Activated CD8-positive, alpha-beta memory T cell treated with anti-CD3 and anti-CD28 coated beads, Interleukin-2, amount 10 ng/mL, durations not matched to agents 7 days and 5 days (primary cell): ENCODE measurements at places on chromosomes 6 and 20.

DNA sequence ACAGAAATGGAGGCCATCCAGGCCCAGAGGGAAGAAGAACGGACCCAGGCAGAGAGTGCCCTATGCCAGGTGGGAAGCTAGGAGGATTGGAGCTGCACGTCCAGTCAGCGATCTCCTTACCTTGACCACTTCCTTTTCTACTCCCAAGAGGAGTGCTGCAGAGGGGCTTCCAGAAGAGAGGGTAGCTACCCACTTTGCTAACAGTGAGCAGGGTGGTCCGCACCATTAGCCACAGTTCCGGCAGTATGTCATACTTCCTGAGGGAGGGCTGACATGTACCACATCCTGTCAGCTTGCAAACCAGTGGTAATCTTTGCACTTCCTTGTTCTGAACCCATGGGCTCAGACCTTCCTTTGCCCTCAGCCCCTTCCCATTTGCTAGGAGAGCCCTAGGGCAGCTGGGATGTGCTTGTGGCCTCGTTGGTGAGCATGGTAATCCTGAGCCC is 35.4 kb downstream of the CEP250 start:
- peak; percentile 91 for DNase-seq
- H3K36me3 ChIP-seq, result peaks cover 61% of the 10 kb centered on the region
- no peaks in the 10 kb centered on the region for H3K27me3 ChIP-seq
- peak overlapping the region; percentile 93 for H3K4me3 ChIP-seq
- peaks cover 46% of the 10 kb centered on the region for H3K4me1 ChIP-seq

DNA sequence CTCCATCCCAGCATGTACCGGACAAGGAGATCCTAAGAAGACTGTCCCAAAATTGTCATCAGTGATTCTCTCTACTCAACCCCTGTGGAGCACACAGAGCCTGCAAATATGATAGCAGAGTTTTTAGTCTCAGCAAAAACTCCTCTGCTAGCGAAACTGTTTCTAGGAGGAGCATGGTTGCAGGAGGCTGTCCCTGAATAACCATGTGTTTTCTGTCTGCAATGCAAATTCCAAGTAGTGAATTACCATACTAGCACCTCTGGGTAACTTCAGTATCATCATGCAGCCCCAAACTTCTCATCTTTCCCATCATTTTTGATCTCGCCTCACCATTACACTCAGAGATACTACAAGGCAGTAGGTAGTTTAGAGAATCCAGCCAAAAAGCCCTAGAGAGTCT is 24.8 kb upstream of the WFDC12 start:
- H3K4me3 ChIP-seq, result no peak overlapping the region
- H3K27me3 ChIP-seq, result peaks cover 45% of the 10 kb centered on the region
- DNase-seq, result no peak
- H3K4me1 ChIP-seq, result no peaks in the 10 kb centered on the region
- no peak overlapping the region for H3K27ac ChIP-seq
- H3K36me3 ChIP-seq, result no peaks in the 10 kb centered on the region

DNA sequence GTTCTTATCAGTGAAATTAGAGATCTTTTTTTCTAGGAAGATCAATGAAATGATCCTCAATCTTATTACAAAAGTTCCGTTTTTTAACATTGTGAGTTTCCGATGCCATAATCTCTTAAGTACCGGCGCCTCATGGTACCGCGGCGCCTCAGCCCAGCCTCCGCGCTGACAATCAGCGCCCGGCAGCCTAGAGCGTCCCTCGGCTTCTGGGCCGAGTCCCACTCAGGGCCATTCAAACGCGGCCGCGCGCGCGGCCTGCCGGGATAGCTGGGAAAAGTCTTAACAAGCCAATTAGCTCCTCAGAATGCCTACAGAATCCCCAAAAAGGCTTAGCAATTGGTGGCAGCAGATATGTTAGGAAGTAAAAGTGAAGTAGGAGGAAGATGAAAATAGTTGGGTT is 204.8 kb downstream of the ADGB start:
- H3K4me3 ChIP-seq, result no peak overlapping the region
- H3K4me1 ChIP-seq, result no peaks in the 10 kb centered on the region
- no peak overlapping the region for H3K27ac ChIP-seq
- H3K36me3 ChIP-seq, result no peaks in the 10 kb centered on the region

- DNase-seq, result no peak
- no peak overlapping the region for H3K27ac ChIP-seq
- no peaks in the 10 kb centered on the region for H3K4me1 ChIP-seq
- peaks cover 5% of the 10 kb centered on the region for H3K27me3 ChIP-seq
These were observed 144.8 kb upstream of the LAMA2 start for GRCh38 chr6:128738112-128738511.

DNA sequence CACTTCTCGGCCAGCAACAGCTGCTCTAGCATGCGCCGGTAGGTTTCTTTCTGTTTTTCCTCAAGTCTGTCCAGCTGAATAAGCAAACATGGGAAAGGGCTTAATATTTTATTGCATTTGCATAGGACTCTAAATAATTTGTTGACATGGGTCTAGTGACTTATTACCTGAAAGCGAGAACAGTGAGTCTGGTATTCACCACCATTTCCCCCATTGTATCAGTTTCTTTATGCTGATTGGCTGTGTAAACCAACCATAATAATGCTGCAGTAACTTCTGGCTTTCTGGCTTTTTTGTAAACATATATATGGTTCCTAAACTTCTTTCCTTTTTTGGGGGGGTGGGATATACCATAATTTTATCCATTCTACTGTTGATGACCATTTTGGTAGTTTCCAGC is 69.1 kb upstream of the TMEM30A start:
- no peak overlapping the region for H3K27ac ChIP-seq
- peaks cover 3% of the 10 kb centered on the region for H3K4me1 ChIP-seq
- DNase-seq, result no peak
- H3K4me3 ChIP-seq, result no peak overlapping the region
- H3K27me3 ChIP-seq, result peaks cover 38% of the 10 kb centered on the region
- H3K36me3 ChIP-seq, result no peaks in the 10 kb centered on the region
